Panc1 (cell line): ENCODE measurements at places on chromosomes 6 and 20. TPM values are rescaled to one million over a fixed set of nuclear protein-coding genes. Genes with fewer than 3 reads are reported as not detected.
A peak's percentile ranks its signal among the peaks of the same experiment; 100 is the strongest.

GRCh38 chr6:43850314-43851203 lies 80.5 kb downstream of the VEGFA start:
- no peaks in the 10 kb centered on the region; the same call in 1 of the 2 replicates for H3K27me3 ChIP-seq
- H3K4me3 ChIP-seq, result no peak overlapping the region
- no peak for DNase-seq
- no peaks in the 10 kb centered on the region for H3K4me1 ChIP-seq

DNAH8 gene
- not detected for total RNA-seq

DNA sequence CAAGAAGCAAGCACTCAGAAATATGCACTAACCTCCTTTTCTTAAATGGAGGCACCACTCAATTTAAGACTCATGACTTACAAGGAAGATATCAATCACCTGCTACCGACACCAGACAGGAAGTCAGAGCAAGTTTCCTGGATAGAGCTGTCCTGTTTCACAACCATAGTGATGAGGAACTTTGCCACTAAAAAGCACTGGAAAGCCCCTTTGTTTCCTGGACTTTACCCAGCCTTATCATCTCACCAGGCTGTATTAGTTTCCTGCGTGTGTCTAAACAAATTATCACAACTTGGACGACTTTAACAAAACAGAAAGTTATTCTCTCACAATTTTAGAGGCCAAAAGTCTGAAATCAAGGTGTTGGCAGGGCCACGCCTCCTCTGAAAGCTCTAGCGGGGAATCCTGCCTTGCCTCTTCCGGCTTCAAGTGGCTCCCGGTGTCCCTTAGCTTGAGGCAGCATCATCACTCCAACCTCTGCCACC lies 253.8 kb upstream of the STXBP5 start:
- peak overlapping the region; percentile 68; the same call in 1 of the 2 replicates for H3K27ac ChIP-seq
- H3K36me3 ChIP-seq, result no peaks in the 10 kb centered on the region
- H3K4me3 ChIP-seq, result no peak overlapping the region
- no peaks in the 10 kb centered on the region for H3K27me3 ChIP-seq
- DNase-seq, result no peak
- H3K4me1 ChIP-seq, result peaks cover 6% of the 10 kb centered on the region; the same call in 1 of the 2 replicates

DNA sequence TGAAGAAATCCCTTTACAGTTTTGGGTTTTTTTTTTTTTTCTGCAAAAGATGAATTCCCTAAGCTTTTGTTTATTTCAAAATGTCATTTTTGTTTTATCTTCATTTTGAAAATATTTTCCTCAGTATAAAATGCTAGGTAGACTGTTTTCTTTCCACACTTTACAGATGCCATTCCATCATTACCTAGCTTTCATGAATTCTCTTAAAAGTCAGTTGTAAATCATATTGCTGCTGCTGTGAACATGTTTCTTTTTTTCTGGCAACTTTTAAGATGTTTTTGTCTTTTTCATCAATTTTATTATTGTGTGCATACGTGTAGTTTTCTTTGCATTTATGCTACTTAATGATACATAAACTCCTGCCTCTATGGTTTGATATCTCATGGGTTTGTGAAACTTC lies 168.3 kb downstream of the FAXC start:
- no peak overlapping the region for H3K4me3 ChIP-seq
- H3K27ac ChIP-seq, result no peak overlapping the region

- H3K4me1 ChIP-seq, result 0 out of 2 replicates have a peak, but pooled peaks cover 4% of the 10 kb centered on the region
- no peak overlapping the region for H3K27ac ChIP-seq
- H3K27me3 ChIP-seq, result no peaks in the 10 kb centered on the region
- DNase-seq, result no peak
- no peaks in the 10 kb centered on the region for H3K36me3 ChIP-seq
These were observed 4.9 kb upstream of the UBE2J1 start for GRCh38 chr6:89357390-89357789.

DNA sequence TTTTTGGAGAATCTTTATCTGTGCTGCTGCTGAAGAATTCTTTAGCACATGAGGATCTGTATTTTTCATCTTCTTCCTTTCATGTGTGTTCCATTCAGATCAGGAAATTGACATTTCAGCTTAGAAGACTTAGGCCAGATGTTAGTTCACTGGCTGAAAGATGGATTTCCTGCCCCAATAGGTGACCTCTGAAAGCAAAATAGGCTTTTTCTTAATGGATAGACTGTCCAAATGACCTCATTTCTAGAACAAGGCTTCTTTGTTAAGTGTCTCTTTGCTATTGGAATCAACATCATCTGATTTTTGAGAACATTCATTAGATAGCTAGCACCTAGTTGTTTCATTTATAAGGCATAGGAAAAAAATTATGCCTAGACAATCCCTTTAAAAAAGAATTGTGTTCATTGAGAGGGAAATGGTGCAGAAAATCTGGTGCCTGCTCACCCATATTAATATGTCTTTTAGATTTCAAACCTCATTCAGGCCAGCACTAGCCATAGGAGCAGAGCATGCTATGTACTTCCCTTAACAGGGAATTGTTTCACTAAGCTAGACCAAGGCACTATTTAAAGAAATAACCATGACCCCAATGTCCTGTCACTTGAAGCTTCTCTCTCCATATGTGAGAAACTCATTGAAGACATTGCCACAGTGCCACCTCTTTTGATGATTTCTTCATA lies 13.6 kb upstream of the SASH1 start:
- no peak for DNase-seq
- H3K36me3 ChIP-seq, result no peaks in the 10 kb centered on the region

ZSCAN23 gene
- 1.6 TPM for total RNA-seq

GRCh38 chr6:24394061-24394779 lies 8.5 kb upstream of the MRS2 start:
- DNase-seq, result no peak
- no peaks in the 10 kb centered on the region for H3K4me1 ChIP-seq
- no peaks in the 10 kb centered on the region; the same call in 1 of the 2 replicates for H3K27me3 ChIP-seq
- no peak overlapping the region for H3K27ac ChIP-seq
- no peak overlapping the region for H3K4me3 ChIP-seq
- no peaks in the 10 kb centered on the region for H3K36me3 ChIP-seq

GRCh38 chr6:56959094-56959493 lies 4.2 kb downstream of the BEND6 start:
- H3K27me3 ChIP-seq, result no peaks in the 10 kb centered on the region
- peaks cover 20% of the 10 kb centered on the region for H3K4me1 ChIP-seq
- DNase-seq, result no peak
- H3K4me3 ChIP-seq, result no peak overlapping the region
- no peak overlapping the region for H3K27ac ChIP-seq
- H3K36me3 ChIP-seq, result peaks cover 2% of the 10 kb centered on the region; the same call in 1 of the 2 replicates

TBCC gene
- total RNA-seq, result 25.7 TPM

- no peak overlapping the region for H3K4me3 ChIP-seq
- H3K27me3 ChIP-seq, result no peaks in the 10 kb centered on the region
- H3K4me1 ChIP-seq, result no peaks in the 10 kb centered on the region
- peak; percentile 5 for DNase-seq
These were observed 170.8 kb upstream of the PHACTR1 start for GRCh38 chr6:12545619-12546409.

ULBP3 gene
- total RNA-seq, result 2.4 TPM

GRCh38 chr20:50520222-50520880 lies 10.2 kb downstream of the PTPN1 start:
- no peaks in the 10 kb centered on the region; the same call in 1 of the 2 replicates for H3K36me3 ChIP-seq
- DNase-seq, result no peak
- peak overlapping the region; percentile 5; the same call in 1 of the 2 replicates for H3K27ac ChIP-seq
- H3K27me3 ChIP-seq, result no peaks in the 10 kb centered on the region

- no peak overlapping the region for H3K27ac ChIP-seq
- no peak overlapping the region for H3K4me3 ChIP-seq
- H3K4me1 ChIP-seq, result no peaks in the 10 kb centered on the region
- H3K36me3 ChIP-seq, result no peaks in the 10 kb centered on the region
- H3K27me3 ChIP-seq, result no peaks in the 10 kb centered on the region
These were observed 163.2 kb upstream of the TBX18 start for GRCh38 chr6:84927551-84927950.

GRCh38 chr20:34249291-34249690 lies 8.1 kb downstream of the ASIP start:
- H3K27ac ChIP-seq, result no peak overlapping the region
- no peak for DNase-seq
- no peaks in the 10 kb centered on the region for H3K36me3 ChIP-seq
- H3K4me3 ChIP-seq, result no peak overlapping the region

MLN gene
- total RNA-seq, result not detected

- no peaks in the 10 kb centered on the region for H3K27me3 ChIP-seq
These were observed 34.8 kb downstream of the HFE start for GRCh38 chr6:26122005-26122388.

DNA sequence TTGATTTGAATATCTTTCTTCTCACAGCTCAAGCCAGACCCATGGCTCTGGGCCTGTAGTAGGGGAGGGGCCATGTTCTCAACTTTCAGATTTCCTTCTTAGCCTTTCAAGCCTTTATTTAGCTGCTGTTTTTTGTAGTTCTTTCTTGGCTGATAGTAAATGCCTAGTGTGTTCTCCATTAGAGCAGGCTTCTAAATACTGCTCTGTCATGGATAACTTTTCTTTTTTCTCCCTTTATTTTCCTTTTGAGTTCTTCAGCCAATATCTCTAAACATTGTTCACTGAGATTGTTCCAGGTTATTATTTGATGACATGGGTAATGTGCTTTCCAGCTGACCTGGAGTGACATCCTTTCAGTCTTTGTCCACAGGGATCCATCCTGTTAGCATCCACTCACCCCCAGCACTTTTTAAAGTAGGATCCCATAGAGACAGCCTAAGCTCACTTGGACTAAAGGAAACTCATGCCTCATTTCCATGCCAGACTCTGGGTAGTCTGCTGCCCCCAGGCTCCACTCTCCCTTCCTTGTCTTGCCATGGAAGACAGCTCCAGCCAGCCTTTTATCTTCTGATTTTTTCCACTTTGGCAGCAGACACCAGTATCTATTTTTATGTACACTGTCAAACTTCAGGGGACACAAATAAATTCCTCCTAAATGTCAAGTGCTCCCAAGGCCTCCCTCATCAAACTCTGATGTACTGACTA lies 645.6 kb downstream of the RNF144B start:
- H3K27me3 ChIP-seq, result no peaks in the 10 kb centered on the region
- no peak for DNase-seq
- no peaks in the 10 kb centered on the region for H3K36me3 ChIP-seq

DNA sequence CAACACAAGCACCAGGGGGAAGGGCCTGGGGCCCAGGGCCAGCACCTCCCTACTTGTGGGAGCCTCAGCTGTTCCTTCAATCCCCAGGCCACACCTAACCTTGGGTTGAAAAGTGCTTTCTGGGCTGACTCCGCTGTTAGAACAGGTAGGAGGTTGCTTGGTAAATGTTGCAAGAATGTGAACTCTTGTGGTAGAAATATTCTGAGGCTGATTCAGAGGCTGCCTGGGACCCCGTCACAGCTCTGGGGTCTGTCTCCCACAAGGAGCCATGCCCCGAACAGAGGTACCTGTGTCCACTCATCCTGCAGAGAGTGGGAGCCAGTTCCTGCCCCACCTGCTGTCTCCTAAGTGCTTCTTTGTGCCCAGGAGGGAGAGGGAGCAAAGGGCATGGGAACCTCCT lies 14.4 kb upstream of the MAS1L start:
- no peaks in the 10 kb centered on the region for H3K4me1 ChIP-seq
- no peaks in the 10 kb centered on the region for H3K36me3 ChIP-seq
- no peak overlapping the region for H3K27ac ChIP-seq

GRCh38 chr20:23399568-23400241 lies 21.6 kb downstream of the NAPB start:
- H3K4me1 ChIP-seq, result no peaks in the 10 kb centered on the region
- H3K36me3 ChIP-seq, result no peaks in the 10 kb centered on the region; the same call in 1 of the 2 replicates
- H3K27ac ChIP-seq, result no peak overlapping the region
- no peaks in the 10 kb centered on the region for H3K27me3 ChIP-seq
- H3K4me3 ChIP-seq, result no peak overlapping the region

DNA sequence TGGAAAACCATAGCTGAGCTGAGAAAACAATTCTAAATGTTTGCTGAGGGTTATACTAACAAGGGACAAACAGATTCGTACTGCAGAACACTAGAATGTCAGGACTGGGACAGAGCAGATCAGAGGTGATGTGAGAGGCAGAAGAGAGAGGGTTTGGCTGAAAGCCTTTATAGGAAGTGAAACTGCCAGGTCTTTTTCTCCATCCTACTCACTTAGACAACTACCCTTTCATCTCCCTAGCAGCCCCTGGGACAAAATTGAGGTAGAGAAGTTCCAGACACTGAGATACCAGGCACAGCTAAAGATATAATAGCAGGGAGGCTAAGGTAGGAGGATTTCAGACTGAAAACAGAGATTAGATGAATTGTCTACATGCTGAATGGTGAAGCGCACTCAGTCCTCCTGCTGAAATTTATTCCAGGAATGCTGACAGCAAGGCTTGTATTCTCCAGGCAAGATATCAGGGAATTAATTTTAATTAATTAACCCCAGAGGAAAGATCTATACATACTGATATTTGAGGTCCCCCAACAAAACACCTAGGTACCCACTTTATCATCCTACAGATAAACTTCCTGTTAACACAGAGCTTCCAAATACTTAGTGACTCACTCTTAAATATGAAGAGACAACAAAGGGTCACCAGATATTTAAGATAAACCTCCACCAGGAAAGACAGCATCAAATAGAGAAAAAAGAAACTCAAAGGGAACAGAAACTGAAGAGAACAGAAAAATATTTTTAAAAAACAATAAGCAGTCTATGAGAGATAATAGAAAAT lies 12.6 kb upstream of the EIF2S2 start:
- H3K36me3 ChIP-seq, result no peaks in the 10 kb centered on the region
- no peak for DNase-seq
- H3K4me3 ChIP-seq, result no peak overlapping the region
- no peaks in the 10 kb centered on the region for H3K4me1 ChIP-seq
- no peaks in the 10 kb centered on the region for H3K27me3 ChIP-seq

KCNK5 gene
- total RNA-seq, result 0.77 TPM

GRCh38 chr20:62576815-62577489 lies 65.4 kb upstream of the SLCO4A1 start:
- peaks cover 32% of the 10 kb centered on the region for H3K4me1 ChIP-seq
- no peak overlapping the region for H3K4me3 ChIP-seq
- H3K27ac ChIP-seq, result peak overlapping the region; percentile 17; the same call in 1 of the 2 replicates
- no peak for DNase-seq
- no peaks in the 10 kb centered on the region for H3K36me3 ChIP-seq

GMPR gene
- 3.5 TPM for total RNA-seq

GRCh38 chr6:47323321-47323720 lies 13.6 kb upstream of the TNFRSF21 start:
- no peaks in the 10 kb centered on the region for H3K36me3 ChIP-seq
- H3K4me1 ChIP-seq, result no peaks in the 10 kb centered on the region
- H3K4me3 ChIP-seq, result no peak overlapping the region
- H3K27ac ChIP-seq, result no peak overlapping the region

DNA sequence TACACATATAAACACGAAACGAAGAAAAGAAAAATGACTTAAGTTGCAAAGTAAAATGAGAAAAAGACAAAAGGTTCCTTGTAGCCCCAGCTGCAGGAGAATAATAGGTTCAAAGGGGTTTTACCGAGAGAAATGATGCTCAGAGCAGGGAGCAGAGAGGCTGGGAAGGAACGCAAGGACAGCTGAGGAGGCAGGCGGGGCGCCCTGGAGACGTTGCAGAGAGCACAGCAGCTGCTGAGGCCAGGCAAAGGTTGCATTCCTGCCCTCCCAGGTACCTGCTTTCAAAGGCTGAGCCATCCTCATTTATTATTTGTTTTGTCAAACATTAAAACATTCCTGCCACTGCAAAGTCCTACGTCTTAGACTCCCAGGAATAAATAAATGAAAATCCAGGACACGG lies 16.2 kb upstream of the VAPB start:
- no peak overlapping the region for H3K4me3 ChIP-seq
- no peaks in the 10 kb centered on the region for H3K4me1 ChIP-seq
- H3K27ac ChIP-seq, result no peak overlapping the region
- H3K27me3 ChIP-seq, result no peaks in the 10 kb centered on the region
